HepG2 (cell line): ENCODE measurements at places on chromosomes 16 and 17. TPM values are rescaled to one million over a fixed set of nuclear protein-coding genes. Genes with fewer than 3 reads are reported as not detected.
A peak's percentile ranks its signal among the peaks of the same experiment; 100 is the strongest.

CTRB1 gene
- not detected in 2 replicates for total RNA-seq

CDH8 gene
- not detected in 2 replicates for total RNA-seq

GRCh38 chr16:10813099-10813455, 5.5 kb downstream of the TVP23A start:
- DNase-seq: no peak

DNA sequence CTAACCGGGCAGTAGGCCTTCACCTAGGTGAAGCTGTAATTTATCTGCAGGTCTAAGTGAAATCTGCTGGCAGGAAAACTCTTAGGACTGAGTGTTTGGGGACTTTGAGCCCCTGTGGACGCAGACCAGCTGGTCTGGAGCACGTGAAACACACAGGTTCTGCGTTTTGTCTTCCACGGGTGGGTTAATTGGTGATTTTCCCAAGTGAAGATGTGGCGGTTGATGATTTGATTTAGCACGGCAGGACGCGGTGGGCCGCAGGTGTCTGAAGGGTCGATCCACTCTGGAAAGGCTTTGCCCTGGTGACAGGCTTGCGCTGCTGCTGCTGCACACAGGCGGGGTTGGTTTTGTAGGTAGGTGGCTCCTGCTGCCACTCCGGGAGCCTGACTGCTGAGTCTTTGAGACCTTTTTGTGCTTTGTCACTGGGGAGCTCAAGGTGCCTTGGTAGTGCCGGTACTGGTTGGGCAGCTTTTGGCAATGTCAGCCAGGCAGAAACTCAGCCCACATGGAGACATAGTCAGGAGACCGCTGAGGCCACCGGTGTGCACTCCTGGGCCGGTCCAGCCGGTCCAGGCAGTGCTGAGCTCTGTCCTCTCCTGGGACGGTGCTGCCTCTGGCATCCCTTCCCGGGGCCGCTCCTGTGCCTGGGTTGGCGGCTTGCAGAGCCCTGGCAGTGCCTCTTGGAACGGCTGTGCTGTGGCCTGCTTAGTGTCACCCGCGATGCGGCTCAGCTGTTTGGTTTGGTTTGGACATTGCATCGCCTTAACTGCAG, 2.3 kb downstream of the BAIAP2 start:
- DNase-seq: peak; percentile 41

- DNase-seq: no peak
Measured at GRCh38 chr17:78383725-78384471, 5.4 kb downstream of the PGS1 start.

- no peak for DNase-seq
Measured at GRCh38 chr17:64115822-64116534, 14.0 kb downstream of the ERN1 start.

DNA sequence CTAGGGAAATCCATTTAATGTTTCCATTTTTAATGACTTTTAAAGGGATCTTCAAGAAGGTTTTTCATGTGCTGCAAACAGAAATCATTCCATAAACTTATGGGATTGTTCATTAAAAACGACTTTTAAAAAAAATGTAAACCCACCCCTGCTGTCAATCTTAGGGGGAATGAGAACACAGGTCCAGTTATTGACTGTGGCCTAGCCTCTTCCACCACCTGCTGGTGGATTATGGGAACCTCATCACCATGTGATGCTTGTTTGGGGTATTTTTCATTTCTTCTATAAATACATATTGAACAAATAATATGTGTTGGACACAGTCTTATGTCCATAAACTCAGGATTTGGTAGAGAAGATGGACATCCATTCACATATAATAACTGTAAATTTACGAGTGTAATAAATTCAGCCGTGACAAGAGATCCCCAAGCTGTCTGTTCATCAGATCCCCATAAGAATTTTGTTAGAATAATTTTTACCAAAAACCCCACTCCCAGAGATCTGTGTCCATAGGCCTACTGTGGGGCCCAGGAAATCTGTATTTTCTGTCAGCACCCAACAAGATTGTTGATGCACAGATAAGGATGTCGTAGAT, 42.0 kb upstream of the TMC5 start:
- peak; percentile 60 for DNase-seq

GRCh38 chr17:6936370-6937028, 59.4 kb upstream of the ALOX12 start:
- DNase-seq: no peak

GRCh38 chr17:57521606-57522005, 223.5 kb downstream of the CCDC182 start:
- no peak for DNase-seq

- DNase-seq: no peak
Measured at GRCh38 chr17:47896672-47897490, 845 bp downstream of the SP2 start.

- DNase-seq: no peak
Measured at GRCh38 chr16:51757505-51757904, 606.4 kb upstream of the SALL1 start.

DNA sequence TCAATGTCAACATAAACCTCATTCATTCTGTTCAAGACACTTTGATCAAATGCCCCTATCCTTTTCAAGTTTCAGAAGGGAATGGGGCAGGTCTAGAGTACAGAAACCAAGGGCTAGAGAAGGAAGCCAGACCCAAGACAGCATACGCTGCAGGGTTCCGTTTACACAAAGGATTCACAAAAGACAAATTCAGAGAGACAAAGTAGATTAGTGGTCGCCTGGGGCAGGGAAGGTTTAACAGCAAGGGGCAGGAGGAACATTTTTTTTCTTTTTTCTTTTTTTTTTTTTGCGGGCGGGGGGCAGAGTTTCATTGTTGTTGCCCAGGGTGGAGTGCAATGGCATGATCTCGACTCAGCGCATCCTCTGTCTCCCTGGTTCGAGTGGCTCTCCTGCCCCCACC, 19.9 kb upstream of the TRAP1 start:
- no peak for DNase-seq

DNA sequence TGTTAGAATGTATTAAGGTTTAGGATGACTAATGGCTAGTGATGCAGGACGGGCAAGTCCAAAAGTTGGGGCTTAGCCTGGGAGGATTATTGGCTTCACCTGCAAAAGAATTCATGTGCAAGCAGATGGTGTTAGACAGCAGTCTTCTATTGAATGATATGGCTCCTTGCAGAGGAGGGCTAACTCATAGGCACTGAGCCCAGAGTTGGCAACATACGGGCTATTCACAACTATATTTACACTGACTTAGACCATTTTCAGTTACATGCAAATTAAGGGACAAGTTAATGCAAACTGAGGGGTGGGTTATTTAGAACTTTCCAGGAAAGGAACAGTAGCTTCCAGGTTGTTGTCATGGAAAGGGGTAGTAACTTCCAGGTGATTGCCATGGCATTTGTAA, 1017.1 kb upstream of the EEF2KMT start:
- no peak for DNase-seq
